ENCODE measurements at places on chromosomes 12 and 14. TPM values are rescaled to one million over a fixed set of nuclear protein-coding genes. Genes with fewer than 3 reads are reported as not detected.

The WASHC3 gene
- total RNA-seq = 36.1 TPM

The CNTN1 gene
- total RNA-seq = not detected

The PA2G4 gene
- 695 TPM for total RNA-seq

The SLC6A13 gene
- 0.16 TPM for total RNA-seq

The KRT85 gene
- total RNA-seq = not detected

The LRP1-AS gene
- not detected for total RNA-seq

The LMNTD1 gene
- not detected for total RNA-seq

The SLC35F4 gene
- total RNA-seq = not detected

The CLEC2B gene
- 25.8 TPM for total RNA-seq

The GALNT9 gene
- total RNA-seq = 0.30 TPM

The POLE2 gene
- 46.5 TPM for total RNA-seq

The MSRB3 gene
- not detected for total RNA-seq

The PLEKHG7 gene
- not detected for total RNA-seq

The PLEKHH1 gene
- 4.1 TPM for total RNA-seq

The CCDC196 gene
- total RNA-seq = not detected

The NPC2 gene
- 27.3 TPM for total RNA-seq

The JAG2 gene
- total RNA-seq = 3.6 TPM

The OTUB2 gene
- total RNA-seq = 0.93 TPM

The HVCN1 gene
- total RNA-seq = 4.4 TPM

The UBE2N gene
- total RNA-seq = 279 TPM

The REP15 gene
- total RNA-seq = not detected
